ENCODE measurements at places on chromosomes 16 and 17.

GRCh38 chr17:64024215-64024654 is 3.8 kb upstream of the ICAM2 start:
- no peak for DNase-seq

DNA sequence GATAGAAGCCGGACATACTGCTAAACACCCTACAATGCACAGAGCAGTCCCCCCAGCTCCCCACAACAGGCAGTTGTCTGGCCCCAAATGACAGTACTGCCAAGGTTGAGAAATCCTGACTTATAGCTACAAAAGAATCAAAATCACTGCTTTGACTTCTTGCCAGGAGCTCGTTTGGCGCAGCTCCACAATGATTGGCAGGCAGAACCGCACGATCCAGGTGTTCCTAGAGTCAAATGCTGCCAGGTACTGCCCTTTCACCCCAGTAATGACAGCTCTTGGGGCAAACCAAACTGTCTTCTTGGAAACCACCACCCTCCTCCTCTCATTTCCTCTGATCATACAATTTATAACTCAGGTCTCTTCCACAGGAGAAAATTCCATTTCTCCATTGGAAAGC is 2.2 kb upstream of the TMC5 start:
- no peak for DNase-seq

- no peak for DNase-seq
Observed at GRCh38 chr16:733382-734207, 6.7 kb downstream of the HAGHL start.

GRCh38 chr16:49886554-49887094 is 30.7 kb upstream of the ZNF423 start:
- no peak for DNase-seq

DNA sequence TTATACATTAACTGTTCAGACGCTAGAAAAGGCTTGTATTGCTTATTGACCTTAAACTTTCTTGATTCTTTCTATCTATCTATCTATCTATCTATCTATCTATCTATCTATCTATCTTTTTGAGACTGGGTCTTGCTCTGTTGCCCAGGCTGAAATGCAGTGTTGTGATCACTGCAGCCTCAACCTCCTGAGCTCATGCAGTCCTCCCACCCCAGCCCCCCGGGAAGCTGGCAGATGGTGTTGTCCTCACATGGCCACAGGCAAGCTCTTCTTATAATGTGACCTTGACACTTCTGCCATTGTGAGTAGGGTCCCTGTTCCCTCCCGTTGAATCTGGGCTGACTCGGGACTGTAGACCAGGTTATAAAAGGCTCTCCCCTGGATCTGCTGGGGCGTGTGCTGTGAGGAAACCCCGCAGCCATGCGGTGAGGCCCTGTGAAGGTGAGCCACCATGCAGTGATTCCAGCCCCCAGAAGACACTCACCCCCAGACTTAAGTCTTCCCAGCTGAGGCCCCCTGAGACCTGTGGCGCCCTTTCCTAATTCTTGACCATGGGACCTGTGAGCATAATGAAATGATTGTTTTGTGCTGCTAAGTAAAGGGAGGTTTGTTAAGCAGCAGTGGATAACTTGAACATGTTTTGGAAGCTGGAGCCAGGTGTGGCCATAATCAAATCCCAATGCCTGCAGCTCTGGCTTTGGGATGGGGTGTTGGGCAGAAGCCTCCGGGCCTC is 54.3 kb downstream of the RPTOR start:
- no peak for DNase-seq

- DNase-seq, result no peak
Observed at GRCh38 chr17:82964851-82965341, 114.5 kb upstream of the METRNL start.

DNA sequence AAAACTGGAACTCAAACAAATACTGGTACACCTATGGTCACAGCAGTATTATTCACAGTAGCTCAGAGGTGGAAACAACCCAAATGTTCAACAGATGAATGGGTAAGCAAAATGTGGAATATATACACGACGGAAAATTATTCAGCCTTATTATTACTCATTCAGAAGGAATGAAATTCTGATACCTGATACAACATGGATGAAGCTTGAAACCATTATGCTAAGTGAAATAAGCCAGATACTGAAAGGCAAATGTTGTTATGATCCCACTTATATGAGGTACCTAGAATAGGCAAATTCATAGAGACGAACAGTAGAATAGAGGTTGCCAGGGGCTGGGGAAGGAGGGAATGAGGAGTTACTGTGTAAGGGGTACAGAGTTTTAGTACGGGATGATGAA is 27.1 kb upstream of the MYLK3 start:
- DNase-seq, result no peak

DNA sequence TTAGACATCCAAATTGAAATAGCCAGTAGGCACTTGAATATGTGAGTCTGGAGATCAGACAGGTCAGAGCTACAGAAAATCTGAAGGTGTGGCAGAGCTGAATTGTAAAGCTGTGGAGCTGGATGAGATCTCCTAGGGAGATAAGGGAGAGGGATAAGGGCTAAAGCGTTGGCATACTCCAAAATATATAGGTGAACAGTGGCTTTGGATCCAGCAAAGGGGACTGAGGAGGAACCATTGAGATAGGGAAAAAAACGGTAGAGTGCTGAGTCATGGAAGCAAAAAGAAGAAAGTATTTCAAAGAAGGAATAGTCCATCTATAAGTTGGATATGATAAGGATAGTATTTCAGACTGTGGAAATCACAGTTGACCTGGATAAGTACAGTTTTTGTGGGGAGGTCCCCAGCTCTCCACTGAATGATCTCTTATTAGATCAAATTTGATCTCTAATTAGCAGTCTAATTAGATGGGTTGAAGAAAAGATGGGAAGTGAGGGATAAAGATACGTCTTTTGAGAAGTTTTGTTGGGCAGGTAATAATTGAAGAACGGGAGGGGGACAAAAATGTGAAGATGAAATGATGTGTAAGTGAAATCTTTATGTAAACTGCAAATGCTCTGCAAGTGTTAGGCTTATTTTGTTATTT is 587 bp upstream of the DBF4B start:
- no peak for DNase-seq

DNA sequence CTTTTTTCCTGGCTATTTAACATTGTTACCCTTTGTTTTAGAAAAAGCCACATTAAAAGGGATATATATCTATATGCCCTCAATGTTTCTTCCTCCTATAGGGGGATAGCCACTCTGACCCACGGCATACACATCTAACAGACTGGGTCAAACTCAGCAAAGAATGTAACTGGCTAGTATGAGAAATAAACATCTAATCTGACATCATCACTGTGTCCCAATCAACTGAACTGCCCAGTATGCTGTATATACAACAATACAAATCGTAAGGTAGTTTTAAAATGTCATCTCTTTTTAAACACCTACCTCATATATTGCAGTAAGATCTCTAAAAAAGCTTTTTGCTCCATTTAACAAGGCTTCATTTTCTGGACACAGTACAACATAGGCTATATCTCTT is 39.9 kb upstream of the INTS2 start:
- DNase-seq, result no peak

DNA sequence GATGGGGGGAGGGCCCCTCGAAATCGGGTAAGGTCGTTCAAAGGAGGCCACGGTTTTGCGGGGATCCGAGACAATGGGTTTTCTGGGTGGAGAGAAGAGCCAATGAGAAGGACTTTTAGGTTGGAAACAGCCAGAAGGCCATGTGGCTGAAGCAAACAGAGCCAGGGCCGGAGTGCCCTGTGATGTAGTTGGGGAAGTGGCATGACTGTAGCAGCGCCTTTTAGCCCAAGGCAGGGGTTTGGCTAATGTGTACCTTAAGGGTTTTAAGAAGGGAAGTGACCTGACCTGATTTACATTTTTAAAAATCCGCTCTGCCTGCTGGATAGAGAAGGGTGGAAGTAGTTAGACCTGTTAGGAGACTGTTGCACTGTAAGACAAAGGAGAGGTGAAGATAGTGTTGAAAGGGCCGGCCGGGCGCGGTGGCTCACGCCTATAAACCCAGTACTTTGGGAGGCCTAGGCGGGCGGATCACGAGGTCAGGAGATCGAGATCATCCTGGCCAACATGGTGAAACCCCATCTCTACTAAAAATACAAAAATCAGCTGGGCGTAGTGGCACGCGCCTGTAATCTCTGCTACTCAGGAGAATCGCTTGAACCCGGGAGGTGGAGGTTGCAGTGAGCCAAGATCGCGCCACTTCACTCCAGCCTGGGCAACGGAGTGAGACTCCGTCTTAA is 1.0 kb downstream of the LYRM1 start:
- DNase-seq, result peak; percentile 49

- DNase-seq, result no peak
Observed at GRCh38 chr17:70327279-70327678, 157.9 kb downstream of the KCNJ2 start.

- no peak for DNase-seq
Observed at GRCh38 chr16:49488336-49488735, 114.7 kb downstream of the C16orf78 start.

GRCh38 chr16:85438981-85439685 is 174.0 kb upstream of the GSE1 start:
- no peak for DNase-seq

DNA sequence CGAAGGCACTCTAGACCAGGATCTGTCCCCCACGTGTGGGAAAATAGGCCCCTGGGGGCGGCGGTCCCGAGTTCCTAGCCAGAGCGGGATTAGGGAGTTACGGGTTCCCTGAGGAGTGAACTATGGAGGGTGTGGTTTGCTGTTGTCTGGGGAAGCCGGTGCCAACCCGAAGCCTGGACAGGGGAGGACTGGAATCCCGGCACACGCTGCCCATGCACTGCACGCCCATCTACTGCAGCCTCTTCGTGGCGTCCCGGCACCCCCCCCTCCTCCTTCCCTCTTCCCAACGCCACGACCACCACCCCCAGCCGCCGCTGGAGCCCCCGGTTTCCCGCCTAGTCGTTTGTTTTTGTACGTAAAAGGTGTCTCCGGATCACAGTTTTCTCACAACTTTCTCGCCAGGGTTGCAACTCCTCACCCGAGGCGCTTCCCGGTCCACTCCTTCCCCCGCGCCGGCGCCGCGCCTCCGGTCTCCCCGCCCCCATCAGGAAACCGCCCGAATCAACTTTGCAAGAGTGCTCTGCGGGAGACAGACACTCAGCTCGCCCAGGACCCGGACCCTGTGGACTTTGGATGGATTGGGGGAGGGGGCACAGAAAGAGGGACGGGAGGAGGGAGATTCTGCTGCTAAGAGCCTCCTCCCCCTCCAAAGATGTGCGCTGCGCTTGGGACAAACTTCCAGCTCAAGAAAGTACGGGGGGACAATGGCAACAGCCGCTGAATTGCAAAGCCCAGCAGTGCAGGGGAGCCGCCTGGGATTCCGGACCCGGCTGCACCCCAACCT is 1.4 kb upstream of the LHX1 start:
- no peak for DNase-seq

- no peak for DNase-seq
Observed at GRCh38 chr17:6040504-6040903, 29.7 kb upstream of the WSCD1 start.

GRCh38 chr17:59376506-59376905 is 45.1 kb downstream of the YPEL2 start:
- no peak for DNase-seq

DNA sequence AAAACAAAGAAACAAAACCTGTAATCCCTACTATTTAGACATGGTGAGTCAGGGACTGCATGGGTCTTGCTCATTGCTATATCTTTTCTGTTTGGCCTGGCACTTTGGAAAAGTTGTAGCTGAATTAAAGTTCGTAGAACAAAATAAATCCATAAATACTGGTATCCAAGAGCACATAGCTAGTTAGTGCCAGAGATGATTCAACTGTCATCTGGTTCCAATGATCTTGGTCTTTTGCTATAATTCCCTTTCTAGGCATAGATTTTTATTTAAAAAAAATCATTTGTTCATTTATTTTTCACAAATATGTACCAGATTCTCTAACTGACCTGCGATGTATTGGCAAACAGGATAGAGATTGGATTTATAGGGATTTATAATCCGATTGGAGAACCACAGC is 1436.1 kb upstream of the GOT2 start:
- no peak for DNase-seq

- no peak for DNase-seq
Observed at GRCh38 chr16:88626646-88627045, 11.7 kb upstream of the IL17C start.

GRCh38 chr17:80919331-80920311 is 72.0 kb upstream of the CHMP6 start:
- DNase-seq, result no peak

- no peak for DNase-seq
Observed at GRCh38 chr17:62032480-62032879, 32.6 kb downstream of the MED13 start.

DNA sequence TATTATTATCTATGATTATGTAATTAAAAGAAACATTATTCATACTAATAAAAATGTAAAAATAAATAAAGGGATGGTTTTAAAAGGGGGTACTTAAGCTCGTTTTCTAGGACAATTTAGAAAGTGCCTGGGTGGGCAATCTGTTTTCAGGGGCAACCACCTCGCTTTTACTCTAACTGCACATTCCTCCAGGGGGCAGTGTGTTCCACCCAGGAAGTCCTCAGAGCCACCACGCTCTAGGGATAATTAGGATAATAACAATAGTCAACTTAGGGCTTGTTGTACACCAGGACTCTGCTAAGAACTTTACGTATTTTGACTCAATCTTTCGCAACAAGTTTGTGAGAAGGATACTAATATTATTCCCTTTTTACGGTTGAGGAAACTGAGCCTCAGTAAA is 396.7 kb upstream of the MAF start:
- no peak for DNase-seq

- no peak for DNase-seq
Observed at GRCh38 chr17:27954548-27955495, 61.7 kb upstream of the LYRM9 start.

- DNase-seq, result peak; percentile 82
Observed at GRCh38 chr16:30786936-30787612, at the start of gene ZNF629. TSS of gene ZNF629 (minus strand) at chr16:30787205. CDS start at chr16:30784482, 2,723 bp downstream.

DNA sequence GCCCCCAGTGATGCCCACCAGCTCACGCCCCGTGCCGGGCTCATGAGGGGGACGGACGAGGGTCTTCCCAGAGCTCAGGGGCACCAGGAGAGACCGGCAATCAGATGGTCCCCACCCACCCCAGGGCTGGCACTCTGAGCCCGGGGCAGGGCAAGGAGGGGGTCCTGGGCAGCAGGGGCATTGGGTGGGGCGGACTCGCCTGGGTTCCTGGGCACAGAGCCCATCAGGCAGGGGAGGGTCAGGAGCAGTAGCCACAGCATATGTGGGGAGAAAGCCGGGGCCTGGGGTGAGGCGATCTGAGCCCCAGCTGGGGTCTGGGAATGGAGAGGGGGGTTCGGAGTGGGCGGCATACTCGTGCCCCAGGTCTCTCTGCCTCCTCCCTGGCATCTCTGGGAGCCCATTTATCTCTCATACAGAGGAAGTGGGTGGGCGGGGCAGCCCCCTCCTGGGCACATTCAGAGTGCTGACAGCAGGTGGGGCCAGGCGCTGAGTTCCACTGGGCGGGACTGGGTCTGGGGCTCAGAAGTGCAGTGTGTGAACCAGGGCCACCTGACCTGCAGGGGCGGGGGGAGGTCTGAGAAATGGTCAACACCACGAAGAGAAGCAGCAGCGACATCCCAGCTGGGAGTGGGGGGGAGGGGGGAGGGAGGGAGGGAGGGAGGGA is 20.5 kb upstream of the UBE2I start:
- DNase-seq, result no peak

GRCh38 chr16:35181422-35182030 is 1722.1 kb downstream of the TP53TG3F start:
- no peak for DNase-seq

Measured in Ammon's horn (tissue), 1 donor.